ENCODE measurements at places on chromosomes 1 and 21.

DNA sequence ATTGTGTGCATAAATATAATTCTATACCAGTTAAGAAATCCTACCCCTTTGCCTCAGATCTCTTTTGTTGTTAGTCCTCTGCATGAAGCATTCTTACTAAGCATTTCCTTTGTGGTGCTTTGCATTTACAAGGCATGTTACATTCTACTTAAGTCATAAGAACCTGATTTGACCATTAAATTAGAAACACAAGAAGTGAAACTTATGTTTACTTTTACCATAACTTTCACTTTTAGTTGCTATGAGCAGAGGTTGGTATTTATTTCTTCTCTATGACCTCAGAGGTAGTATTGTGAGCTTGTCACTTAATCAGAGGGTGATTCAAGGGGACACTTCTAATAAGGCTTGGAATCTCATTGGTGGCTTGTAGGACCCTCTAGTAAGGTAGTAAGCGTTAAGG is 9.0 kb downstream of the FAM20B start:
- H3K27me3 ChIP-seq = no peaks in the 10 kb centered on the region
- H3K4me1 ChIP-seq = peaks cover 34% of the 10 kb centered on the region
- no peak overlapping the region for H3K4me3 ChIP-seq
- H3K36me3 ChIP-seq = no peaks in the 10 kb centered on the region

DNA sequence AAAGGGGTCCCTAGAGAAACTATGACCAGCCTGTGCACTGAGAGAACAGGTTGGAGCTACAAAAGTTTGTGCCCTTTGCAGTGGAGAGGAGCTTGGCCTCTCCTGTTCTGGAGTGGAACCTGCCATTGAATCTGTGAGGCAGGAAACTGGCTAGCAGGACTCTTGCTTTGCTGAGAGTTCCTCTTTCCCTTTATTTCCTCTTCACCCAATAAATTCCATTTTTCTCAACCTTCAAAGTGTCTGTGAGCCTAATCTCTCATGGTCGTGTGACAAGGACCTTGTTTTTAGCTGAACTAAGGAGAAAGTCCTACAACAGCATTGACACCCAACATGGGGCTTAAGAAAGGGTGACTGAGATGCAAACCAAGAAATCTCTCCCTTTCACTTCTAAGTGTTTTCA is 42.7 kb upstream of the FASLG start:
- no peaks in the 10 kb centered on the region for H3K27me3 ChIP-seq
- no peak for DNase-seq
- no peak overlapping the region for H3K27ac ChIP-seq
- no peak overlapping the region for H3K4me3 ChIP-seq

- DNase-seq = peak; percentile 50
- peaks cover 6% of the 10 kb centered on the region for H3K4me1 ChIP-seq
- H3K36me3 ChIP-seq = no peaks in the 10 kb centered on the region
- H3K4me3 ChIP-seq = no peak overlapping the region
These were observed 173.2 kb downstream of the ROR1 start for GRCh38 chr1:63946866-63947491.

GRCh38 chr1:150551784-150552127 is 2.5 kb downstream of the ADAMTSL4 start:
- H3K4me3 ChIP-seq = no peak overlapping the region
- H3K36me3 ChIP-seq = peaks cover 7% of the 10 kb centered on the region
- no peak for DNase-seq
- H3K27me3 ChIP-seq = no peaks in the 10 kb centered on the region
- peaks cover 14% of the 10 kb centered on the region for H3K4me1 ChIP-seq

- peak overlapping the region; percentile 6 for H3K4me3 ChIP-seq
- peaks cover 45% of the 10 kb centered on the region for H3K4me1 ChIP-seq
- peak overlapping the region; percentile 99 for H3K27ac ChIP-seq
- peak; percentile 70 for DNase-seq
These were observed 11.6 kb upstream of the LMNA start for GRCh38 chr1:156102633-156103511.

Measured in fibroblast of lung (primary cell).